ENCODE measurements at places on chromosomes 3 and 15.

GRCh38 chr15:48425051-48425450 is 93.8 kb downstream of the DUT start:
- DNase-seq, result no peak

- no peak for DNase-seq
Observed at GRCh38 chr3:160094562-160094961, 105.9 kb downstream of the IL12A start.

GRCh38 chr3:187750513-187751123 is 5.3 kb upstream of the BCL6 start:
- no peak for DNase-seq

DNA sequence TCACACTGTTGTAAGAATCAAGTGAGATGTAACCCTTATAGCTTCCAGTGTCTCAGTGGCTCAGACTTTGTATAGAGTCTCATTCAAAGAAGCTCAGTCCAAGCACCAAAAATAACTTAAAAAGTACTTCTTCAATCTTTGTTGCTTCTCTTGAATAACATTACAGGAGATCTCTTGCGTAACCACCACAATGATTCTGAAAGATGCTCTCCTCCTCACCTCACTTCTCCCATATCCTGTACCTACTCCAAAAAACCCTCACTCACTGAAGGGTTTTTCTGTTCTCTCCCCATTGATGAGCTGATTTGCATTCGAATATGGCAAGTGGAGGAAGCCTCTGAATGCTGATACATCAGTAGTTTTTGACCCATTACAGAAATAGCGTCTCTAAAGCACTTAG is 39.4 kb upstream of the MRPS22 start:
- no peak for DNase-seq

DNA sequence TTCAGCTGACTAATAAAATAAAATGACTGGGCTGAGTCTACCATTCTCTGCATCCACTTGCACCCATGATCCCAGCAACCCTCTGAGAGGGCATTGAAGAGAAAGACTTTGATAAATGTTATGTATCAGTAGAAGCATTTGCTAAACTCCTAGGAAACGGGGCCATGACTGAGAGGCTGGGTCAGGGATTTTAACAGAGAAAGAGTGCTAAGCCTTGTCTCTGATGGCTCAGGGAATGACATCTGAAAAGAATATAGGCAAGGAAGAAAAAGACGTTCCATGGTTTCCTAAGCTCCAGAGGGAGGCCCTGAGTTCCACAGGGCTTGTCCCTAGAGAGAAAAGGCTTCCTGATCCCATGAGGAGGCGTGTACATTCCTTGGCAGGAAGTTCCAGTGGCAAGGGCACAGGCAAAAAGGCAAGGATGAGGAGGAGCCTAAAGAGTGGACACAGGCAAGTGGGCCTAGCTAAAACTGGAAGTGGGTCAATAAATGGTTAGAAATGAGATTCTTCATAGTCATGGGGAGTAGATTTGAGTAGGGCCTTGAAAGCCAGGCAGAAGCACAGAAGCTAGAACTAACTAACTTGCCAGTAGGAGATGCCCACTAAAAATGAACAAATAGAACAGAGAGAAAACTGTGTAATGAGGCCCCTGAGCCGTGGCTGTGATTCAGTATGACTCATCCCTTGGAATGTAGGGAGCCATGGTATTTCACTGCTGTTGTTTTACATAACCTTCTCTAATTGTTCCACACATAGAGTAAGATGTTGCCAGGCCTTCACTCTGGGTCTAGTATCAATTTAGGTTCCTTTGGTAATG is 44.9 kb upstream of the MANF start:
- no peak for DNase-seq

GRCh38 chr3:11641316-11641682 is 2.4 kb downstream of the VGLL4 start:
- DNase-seq, result no peak

- DNase-seq, result no peak
Observed at GRCh38 chr3:64166584-64167162, 58.6 kb downstream of the PRICKLE2 start.

DNA sequence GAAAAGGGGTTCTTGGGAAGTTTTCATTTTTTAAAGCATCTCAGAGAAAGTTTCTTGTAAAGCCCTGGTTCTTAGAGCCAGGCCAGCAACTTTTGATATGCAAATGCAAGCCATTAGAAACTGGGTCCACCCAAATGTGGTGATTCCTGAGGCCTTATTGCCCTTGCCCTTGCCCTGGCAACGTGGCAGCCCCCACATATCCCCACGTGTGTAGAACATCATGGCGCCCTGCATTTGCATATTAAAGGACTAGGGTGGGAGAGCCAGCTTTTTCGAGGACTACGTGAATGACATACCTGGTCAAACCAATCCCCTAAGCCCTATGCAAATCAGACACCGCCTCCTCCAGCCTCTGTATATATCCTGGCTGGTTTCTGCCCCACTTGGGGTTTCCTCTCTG is 314.9 kb upstream of the NECTIN3 start:
- DNase-seq, result no peak

DNA sequence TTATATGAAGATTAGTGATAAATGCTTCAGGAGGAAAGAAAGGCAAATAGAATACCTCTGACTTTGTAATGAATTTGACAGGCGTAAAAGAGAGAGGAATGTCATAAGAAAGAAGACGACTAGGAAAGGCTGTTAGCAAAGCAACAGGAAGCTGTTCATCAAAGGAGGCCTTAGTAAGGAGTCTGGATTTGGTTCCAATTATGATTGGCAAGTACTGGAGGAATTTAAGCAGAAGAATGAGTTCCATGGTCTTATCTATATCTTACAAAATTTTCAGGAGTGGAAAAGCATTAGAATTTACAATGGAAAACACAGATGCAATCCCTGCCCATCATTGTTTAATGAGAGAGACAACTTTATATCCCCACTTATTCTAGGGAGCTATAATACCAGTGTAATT is 13.8 kb downstream of the PLSCR1 start:
- no peak for DNase-seq

DNA sequence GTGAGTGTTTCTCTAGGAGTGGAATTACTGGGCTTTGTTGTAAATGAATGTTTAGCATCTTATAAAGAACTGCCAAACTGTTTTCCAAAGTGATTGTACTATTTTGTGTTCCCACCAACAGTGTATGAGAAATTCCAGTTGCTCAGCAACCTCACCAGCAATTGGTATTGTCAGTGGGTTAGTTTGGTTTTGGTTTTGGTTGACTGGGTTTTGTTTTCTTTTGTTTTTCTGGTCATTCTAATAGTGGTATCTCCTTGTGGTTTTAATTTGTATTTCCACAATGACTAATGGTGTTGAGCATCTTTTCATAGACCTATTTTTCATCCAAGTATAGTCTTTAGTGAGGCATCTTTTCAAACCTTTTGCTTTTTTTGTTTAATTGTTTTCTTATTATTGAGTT is 27.1 kb downstream of the FILIP1L start:
- no peak for DNase-seq

DNA sequence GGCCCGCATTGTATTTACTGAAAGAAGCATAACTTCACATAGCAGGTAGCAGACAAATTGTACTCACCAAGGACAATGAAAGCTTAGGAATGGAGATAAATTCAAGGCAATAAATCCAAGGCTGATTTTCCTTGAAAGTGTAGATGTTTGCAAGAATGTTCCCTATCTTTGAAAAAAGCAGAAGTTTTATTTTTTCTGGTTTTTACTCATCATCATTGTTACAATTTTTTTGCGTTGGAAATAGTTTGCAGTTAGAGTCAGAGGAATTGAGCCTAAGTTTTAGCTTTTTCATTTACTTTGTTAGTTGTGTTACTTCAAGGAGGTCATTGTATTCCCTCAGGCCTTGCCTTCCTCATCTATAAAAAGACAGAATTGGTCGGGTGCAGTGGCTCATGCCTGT is 213.9 kb upstream of the TBL1XR1 start:
- DNase-seq, result no peak

DNA sequence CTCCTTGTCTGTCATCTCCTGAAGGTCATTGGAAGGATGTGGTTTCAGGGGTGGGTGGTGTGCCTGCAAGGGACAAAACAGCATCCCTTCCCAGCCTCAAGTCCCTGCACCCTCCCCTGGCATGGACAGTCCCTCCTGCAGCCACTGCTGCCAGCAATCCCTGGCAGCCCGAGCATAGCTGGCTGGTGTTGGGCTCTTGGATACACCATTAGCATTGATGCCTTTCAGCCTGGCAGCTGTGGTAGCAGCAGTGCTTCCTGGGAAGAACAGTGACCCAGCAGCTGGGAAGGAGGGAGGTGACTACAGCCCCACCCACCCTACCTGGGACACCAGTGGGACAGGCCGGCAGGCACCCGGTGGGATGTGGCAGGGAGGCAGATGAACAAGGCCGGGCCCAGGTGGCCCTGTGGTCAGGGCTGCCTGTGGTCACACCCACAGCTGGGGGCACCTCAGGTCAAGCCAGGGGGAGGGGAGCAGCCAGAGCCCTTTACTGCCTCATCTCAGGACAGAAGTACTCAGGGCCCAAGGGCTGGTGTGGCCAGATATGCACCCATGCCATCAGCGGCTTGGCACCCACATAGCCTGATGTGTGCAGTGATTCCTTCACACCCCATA is 32.9 kb upstream of the TMEM115 start:
- no peak for DNase-seq

GRCh38 chr3:63964681-63965485 is 52.7 kb upstream of the SCAANT1 start:
- no peak for DNase-seq

- DNase-seq, result no peak
Observed at GRCh38 chr3:13011573-13012220, 61.5 kb downstream of the IQSEC1 start.

DNA sequence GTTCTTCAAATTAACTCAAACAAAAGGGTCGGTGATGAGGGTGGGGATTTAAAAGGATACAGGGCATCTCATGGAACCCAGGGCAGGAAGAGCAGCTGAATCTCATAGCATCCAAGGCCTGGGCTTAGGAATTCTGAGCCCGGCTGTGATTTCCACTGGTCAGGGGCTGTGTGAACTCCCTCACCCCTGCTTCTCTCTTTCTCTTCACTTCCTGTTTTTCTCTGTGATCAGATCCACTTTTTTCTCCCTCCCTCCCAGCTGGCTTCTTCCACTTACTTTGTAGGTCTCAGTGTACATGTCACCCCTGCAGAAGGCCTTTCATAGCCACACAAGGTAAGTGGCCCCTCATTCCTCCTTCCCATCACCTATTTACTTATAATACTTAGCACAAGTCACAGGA is 68.2 kb upstream of the CORO2B start:
- DNase-seq, result no peak

GRCh38 chr3:169792359-169792758 is 19.2 kb downstream of the MYNN start:
- DNase-seq, result no peak

DNA sequence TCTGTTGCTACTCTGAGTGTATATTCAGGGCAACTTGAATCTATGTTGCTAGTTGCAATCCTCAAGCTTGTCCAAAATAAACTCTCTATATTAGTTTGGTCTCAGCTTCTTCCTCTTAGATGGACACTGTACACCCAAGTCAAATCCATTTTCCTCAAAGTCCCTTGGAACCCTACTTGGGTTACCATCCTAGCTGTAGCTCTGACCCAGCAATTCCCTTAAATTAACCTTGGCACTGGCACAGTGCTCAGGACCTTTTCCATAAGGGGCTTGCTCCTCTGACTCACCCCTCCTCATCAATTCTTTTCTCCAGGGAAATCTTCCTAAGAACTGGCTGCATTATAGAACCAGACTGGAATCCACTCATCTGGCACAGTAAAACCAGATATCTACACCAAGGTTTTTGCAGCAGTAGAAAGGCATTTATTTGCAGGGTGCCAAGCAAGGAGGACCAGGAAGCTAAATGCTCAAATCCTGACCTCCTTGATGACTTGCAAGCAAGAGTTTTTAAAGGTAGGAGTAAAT is 44.9 kb upstream of the B3GALNT1 start:
- no peak for DNase-seq

GRCh38 chr15:64560998-64561397 is 100.6 kb downstream of the ZNF609 start:
- no peak for DNase-seq

DNA sequence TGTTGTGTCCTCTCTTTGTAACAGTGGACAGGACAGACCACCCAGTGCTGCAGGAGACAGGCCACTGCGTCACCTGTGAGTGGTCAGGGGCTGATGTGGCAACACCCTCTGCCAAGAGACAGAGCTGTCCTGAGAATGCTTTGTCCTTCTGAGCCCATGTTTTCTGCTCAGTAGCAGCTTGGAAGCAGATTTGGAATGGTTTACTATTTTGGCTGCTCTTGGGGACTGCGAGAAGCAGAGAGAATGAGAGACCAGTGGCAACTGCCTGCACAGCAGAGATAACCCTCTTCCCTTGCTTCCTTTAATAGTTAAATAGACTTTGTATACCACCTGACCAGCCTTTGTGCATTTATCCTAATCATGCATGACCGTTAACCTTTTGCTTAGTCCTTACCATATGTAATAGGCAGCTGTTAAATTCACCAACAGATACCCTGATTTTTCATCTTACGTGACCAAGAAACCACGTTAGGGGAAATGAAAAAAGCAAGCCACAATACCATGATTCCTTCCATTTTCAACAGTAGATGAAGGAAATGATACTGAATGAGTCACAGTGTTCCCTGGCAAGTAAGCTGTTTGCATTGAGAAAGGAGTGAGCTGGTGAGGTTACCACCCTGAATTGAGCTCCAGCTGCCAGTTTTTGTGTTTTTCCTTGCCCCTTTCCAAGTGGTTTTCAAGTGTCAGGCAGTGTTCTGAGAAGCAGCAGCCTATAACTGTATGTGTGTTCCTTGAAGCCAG is 35.5 kb downstream of the B3GALNT1 start:
- no peak for DNase-seq

DNA sequence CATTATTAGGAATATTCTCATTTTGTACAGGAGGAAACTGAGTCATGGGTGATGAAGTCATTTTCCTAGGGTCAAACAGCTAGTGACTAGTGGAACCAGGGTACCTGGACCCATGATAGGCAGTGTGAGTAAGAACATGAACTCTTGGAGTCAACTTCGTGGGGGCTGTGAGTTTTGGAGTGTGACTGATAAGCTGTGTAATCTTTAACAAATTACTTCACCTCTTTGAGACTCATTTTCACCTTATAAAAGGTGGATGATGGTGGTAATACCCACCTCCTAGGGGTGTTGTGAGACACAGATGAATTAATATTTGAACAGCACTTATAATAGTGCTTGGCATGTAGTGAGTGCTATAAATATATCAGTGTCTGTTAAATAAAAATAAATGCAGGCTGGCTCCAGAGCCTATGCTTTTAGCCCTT is 9.1 kb downstream of the SEMA6D start:
- no peak for DNase-seq

DNA sequence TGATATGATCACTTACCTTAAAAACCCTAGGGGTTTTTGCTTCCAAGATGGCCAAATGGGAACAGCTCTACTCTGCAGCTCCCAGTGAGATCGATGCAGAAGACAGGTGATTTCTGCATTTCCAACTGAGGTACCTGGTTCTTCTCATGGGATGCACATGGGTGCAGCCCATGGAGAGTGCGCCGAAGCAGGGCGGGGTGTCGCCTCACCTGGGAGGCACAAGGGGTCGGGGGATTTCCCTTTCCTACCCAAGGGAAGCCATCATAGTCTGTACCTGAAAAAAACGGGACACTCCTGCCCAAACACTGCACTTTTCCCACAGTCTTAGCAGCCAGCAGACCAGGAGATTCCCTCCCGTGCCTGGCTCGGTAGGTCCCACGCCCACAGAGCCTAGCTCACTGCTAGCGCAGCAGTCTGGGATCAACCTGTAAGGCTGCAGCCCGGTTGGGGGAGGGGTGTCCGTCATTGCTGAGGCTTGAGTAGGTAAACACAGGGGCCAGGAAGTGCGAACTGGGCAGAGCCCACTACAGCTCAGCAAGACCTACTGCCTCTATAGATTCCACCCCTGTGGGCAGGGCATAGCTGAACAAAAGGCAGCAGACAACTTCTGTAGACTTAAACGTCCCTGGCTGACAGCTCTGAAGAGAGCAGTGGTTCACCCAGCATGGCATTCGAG is 78.6 kb downstream of the CTNNB1 start:
- DNase-seq, result no peak
